NCI-H1417 treated with DMSO at 0.1 percent for 48 hours (cell line): ENCODE measurements at places on chromosomes 5 and 9.

- DNase-seq: no peak
These were observed 94.8 kb upstream of the APC start for GRCh38 chr5:112642885-112643284.

DNA sequence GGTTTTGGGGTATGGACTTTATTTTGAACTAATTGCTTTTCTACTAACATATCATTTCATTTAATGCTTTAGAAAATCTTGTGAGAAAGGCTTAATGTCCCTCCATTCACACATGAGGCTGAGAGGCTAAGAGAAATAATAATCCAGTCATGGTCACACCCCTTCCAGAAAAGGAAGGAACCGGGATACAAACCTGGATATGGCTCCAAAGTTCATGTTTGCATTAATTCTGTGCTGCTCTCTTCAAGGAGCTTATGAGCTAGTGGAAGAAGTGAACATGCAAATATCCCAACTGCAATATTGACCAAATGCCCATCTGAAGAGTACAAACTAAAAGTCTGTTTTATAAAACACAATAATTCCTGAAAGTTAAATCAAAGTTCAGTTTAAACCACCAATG lies 732.1 kb upstream of the RIOK2 start:
- no peak for DNase-seq

DNA sequence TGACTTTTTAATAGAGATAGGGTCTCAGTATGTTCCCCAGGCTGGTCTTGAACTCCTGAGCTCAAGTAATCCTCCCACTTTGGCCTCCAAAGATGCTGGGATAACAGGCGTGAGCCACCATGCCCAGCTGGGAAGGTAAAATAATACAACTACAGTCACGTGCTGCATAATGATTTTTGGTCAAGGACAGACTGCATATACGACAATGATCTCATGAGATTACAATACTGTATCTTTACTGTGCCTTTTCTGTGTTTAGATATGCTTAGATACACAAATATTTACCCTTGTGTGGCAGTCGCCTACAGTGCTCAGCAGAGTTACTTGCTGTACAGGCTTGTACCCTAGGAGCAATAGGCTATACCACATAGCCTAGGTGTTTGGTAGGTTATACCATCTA lies 14.2 kb upstream of the IRF1 start:
- no peak for DNase-seq

GRCh38 chr5:150123542-150123941 lies 32.1 kb downstream of the PDGFRB start:
- no peak for DNase-seq

DNA sequence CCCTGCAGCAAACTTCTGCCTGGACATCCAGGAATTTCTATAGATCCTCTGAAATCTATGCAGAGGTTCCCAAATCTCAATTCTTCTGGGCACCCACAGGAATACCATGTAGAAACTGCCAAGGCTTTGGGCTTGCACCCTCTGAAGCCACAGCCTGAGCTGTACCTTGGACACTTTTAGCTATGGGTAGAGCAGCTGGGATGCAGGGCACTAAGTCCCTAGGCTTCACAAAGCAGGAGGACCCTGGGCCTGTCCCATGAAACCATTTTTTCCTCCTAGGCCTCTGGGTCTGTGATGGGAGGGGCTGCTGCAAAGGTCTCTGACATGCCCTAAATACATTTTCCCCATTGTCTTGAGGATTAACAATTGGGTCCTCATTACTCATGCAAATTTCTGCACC lies 12.3 kb downstream of the SPATA31D3 start:
- no peak for DNase-seq

DNA sequence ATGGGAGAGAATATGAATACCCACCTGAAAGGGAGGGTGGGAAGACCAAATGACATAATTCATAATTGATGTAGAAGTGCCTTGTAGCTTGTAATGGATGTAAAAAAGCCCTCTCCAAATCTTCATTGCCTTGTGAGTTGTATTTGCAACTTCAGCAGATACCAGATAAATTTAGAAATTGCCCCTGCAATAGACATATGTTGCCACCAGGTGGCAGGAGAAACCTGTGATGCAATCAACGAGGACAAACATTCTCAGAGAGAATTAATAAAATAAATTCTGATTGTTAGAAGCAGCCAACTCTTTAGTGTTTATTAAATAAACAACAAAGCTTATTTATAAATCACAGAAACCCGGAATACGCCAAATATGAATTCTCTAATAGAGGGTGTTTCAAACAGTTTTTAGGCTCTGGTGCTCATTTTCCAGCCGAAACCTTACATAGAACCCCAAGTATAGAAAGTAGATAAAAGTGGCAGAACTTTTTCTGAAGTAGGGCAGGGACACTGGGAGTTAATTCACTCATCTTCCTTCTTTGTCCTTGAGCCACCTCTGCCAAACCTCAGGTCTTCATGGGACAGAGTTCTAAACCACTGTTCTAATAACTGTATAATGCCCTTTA lies 147.8 kb downstream of the TMEM38B start:
- DNase-seq: no peak

- DNase-seq: no peak
These were observed 57.9 kb upstream of the INSYN2B start for GRCh38 chr5:170038241-170038640.

DNA sequence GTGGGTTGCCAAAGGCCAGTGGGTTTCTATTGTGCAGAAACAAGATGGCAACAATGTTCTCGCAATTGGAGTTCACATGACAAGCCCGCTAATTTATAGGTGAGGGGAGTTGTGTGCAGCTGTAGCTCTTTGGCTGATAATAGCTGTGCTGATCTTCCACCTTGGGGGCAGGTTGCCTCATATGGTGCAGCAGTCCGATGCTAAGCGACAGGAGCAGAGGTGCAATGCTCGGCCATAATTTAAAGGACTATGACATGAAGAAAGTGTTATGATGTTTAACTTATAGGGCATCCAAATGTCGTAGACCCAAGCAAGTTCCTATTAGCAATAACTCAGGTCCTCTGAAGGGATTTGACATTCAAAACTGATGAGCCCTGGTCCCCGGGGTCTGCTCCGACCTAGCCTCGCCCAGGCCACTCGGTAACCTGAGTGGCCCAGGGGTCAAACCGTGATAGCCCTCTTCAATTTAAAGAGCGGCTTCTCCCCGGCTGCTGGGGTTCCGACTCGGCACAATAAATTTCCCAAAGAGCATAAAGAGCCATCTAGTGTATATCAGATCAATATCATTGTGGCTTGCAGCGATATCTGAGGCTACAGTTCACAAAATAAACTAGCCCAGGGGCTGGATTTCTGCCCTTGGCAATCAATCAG lies 724.0 kb downstream of the IRX1 start:
- no peak for DNase-seq

GRCh38 chr9:21974722-21975409 lies 19.3 kb downstream of the CDKN2A start:
- DNase-seq: no peak

- DNase-seq: no peak
These were observed 198.9 kb upstream of the SGCD start for GRCh38 chr5:156128026-156128425.

- DNase-seq: no peak
These were observed 202.4 kb downstream of the MAPKAP1 start for GRCh38 chr9:125504616-125505015.

DNA sequence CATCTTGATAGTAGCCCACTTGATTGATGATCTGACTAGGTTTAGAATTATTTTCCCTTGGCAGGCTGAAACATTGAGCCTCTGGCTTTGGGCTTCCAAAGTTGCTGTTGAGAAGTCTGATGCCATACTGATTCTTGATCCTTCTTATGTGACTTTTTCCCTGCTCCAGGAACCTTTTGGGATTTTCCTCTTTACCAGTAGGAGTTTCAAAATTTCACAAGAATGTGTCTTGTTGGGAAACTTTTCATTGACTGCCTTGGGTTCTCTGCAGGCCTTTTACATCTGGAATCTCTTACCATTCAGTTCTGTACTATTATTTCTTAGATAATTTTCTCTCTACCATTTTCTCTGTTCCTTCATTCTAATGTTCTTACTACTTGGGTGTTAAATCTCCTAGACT lies 20.0 kb downstream of the STC2 start:
- no peak for DNase-seq

DNA sequence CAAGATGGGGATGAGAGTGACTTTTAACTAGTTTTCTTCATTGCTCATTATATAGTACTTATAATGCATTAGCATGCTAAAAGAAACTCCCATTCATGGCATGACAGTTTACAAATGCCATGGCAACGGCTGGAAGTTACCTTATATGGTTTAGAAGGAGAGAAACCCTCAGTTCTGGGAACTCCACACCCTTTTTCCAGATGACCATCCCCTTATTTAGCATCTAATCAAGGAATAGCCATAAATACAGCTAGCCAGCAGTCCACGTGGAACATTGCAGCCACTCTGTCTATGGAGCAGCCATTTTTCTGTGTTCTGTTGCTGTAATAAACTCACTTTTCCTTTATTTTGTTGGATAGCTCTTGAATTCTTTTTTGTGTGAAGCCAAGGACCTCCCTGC lies 1137.8 kb downstream of the CDH18 start:
- no peak for DNase-seq
